ENCODE measurements at places on chromosomes 16 and 17.

- DNase-seq: no peak
Measured at GRCh38 chr16:51880776-51881175, 666.2 kb downstream of the TOX3 start.

- peak; percentile 71 for DNase-seq
Measured at GRCh38 chr17:7834542-7834956, 532 bp downstream of the KDM6B start.

DNA sequence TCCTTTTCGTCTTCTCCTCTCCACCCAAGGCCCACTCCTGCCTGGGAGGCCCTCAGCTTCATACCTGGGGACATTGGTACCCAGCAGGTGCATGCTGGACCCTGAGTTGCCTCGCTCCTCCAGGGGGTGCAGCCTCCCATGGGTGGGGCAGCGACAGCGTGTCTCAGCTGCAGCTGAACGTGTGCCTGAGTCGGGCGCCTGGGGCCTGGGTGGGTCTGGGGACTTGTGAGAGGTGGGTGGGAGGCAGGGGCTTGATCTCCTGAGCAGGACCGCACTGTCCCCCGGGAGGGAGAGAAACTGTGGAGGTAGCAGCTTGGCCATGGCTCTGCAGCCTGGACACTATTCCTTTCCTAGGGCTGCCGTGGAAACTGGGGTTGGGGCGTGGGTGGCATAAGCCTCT is 24.8 kb upstream of the ENGASE start:
- no peak for DNase-seq

GRCh38 chr17:2707721-2708584 is 3.6 kb downstream of the CLUH start:
- peak; percentile 55 for DNase-seq

GRCh38 chr16:49396206-49396720 is 22.7 kb downstream of the C16orf78 start:
- DNase-seq: no peak

- DNase-seq: no peak
Measured at GRCh38 chr17:67082107-67082506, 37.8 kb downstream of the CACNG1 start.

DNA sequence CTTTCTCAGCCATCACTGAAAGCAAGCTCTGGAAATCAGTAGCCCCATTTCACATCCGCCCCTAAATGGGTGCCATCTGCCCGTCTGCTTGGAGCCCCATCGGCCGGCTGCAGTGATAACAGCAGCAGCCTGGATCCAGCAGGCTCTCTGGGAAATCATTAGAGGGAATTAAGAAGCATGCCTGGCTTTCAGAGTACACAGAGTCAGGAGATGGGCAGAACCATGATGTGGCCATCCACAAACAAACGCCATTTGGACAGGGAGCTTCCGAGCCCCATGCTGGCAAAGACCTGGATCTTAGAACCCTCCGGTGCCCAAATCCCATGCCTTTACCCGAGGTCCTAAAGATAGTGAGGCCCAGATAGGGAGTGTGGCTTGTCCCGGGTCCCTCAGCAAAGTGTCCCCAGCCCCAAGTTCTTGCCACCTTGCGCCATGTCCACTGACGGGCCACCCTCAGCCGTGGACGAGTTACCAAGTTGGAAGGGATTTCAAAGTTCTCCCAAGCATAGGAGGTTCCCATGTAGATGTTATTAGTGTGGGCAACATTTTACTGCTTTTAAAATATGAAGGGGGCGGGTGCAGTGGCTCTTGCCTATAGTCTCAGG is 1.0 kb upstream of the LITAF start:
- no peak for DNase-seq

GRCh38 chr17:9443811-9444210 is 131.8 kb downstream of the STX8 start:
- DNase-seq: no peak

GRCh38 chr17:35973333-35974260 is 7.7 kb downstream of the CCL16 start:
- peak; percentile 61 for DNase-seq
